H1 (cell line): ENCODE measurements at places on chromosomes 7 and 10. TPM values are rescaled to one million over a fixed set of nuclear protein-coding genes. Genes with fewer than 3 reads are reported as not detected.
A peak's percentile ranks its signal among the peaks of the same experiment; 100 is the strongest.

DNA sequence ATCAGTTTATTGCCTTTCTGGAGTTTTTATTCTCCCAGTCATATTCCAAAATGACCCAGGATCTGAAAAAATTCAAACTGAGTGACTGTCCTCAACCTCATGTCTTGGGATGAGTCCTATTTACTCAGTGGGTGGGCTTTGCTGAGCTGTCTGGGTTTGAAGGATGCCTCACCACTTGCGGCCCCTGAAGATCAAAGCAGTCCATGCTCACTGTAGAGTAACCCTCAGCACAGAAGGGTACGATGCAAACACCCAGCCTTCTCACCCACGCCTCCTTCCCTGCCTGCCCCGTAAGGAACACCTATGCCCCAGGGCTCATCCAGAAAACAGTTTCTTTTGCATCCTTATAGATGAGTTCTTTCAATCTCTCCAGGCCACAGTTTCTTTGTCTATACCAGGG, 42.2 kb upstream of the GRB10 start:
- DNase-seq, result no peak

DNA sequence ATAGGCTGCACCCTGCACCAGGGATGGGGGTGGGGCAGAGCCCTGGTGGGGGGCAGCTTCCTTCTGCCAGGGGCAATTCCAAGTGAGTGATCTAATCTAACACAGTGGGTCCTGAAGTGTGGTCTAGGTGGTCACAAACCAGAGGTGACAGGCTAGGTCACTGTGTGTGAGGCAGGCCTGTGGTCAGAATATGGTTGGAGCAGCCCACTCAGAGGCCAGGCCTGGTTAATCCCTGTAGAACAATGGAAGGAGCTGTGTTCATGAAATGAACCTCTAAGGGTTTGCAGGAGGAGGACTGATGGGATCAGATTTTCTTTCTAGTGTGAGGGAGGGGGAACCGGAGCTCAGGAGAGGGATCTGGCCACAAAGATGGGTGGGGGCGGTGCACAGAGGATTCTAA, 10.0 kb upstream of the TSPAN14 start:
- no peak for DNase-seq

GRCh38 chr7:41992881-41993867, 243.8 kb downstream of the GLI3 start:
- DNase-seq, result no peak

DNA sequence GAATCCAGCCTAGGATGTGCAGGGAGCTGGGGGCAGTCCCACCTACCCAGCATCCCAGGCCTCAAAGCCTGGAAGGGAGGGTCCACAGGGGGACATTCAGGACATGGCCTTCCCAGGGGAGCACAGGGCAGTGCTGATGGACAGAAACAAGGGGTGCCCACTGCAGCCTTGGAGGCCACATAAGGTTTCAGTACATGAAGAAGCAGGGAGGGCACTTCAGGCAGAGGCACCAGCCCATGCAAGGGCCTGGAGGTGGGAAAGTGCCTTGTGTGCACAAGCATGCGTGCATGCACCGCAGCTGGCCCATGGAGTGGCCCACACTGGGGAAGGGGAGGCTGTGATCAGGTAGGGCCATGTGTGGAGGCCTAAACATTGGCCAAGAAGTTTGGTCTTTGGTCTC, 9.1 kb downstream of the C10orf105 start:
- no peak for DNase-seq

- DNase-seq, result no peak
Observed at GRCh38 chr10:60291344-60291930, 98.2 kb downstream of the ANK3 start.

- DNase-seq, result no peak
Observed at GRCh38 chr7:143280566-143280965, 4.2 kb upstream of the TMEM139 start.

Gene GDF10
- total RNA-seq, result 0.19 and 0.25 TPM in 2 replicates

DNA sequence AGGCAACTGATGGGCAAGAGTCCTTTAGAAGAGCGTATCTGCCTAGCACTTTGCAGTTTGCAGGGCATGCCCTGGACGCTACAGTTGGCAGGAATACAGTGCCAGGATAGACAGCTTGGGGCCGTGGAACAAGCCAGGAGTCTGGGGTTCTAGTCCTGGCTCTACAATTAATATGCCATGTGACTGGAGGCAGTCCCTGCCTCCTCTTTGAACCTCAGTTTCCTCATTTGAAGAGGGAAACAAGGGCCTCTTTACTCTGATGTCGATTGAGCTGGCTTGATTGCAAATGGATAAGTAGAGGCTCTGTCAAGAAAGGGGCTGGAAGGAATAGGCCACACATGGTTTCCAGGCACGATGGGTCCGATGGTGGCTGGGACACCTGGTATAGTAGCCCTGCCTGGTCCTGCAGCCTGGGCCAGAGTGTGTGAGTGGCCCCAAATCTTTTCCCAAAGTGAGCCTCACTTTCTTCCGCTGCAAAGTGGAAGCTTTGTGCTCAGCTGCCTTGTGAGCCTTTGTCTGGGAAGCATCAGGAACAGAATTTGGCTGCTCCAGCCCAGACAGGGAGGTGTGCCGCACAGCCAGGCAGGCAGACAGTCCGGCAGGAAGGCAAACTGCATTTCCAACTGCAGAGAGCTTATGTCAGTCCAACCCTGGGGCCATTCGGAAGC, 111.4 kb upstream of the PPIF start:
- no peak for DNase-seq

DNA sequence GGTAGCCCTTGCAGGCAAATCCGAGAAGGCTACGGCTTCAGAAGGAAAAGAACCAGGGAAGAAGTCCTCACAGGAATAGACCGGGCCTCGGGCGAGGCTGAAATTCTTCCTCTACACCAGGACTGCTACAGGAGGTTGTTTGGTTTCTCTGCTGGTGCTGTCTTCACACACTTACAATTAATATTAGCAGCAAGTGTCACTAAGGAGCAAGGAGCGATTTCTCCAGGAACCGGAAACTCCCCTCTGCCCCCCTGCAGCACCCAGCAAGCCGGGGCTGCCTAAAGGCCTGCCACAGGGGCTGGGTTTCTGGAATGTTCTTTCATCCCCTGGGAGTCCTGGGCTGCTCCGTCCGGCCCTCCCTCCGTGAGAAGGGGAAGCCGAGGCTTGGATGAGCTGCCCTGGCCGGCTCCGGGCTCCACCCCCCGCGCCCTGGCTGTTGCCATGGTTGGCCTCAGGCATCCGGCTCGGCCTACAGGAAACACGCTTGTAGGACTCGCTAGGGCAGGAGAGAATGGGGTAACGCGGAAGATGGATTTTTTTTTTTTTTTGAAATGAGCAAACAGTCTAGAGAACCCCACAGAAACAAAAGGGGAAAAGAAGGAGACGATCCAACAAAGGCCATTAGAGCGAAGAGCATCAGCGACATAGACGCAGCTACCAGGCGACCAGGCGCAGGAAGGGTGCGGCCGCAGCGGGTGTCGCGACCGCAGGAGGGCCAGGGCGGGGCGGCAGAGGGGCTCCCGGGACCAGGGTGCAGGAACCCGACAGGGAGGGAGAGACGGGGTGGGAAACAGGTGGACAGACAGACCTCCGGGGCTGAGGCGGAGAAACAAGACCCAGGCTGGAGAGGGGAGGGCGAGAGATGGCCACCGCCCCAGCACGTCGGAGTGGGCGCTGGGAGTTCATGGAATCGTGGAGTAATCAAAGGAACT, 33.0 kb downstream of the EN2 start:
- DNase-seq, result peak; percentile 84

GRCh38 chr10:16393271-16393858, 43.4 kb upstream of the PTER start:
- no peak for DNase-seq

GRCh38 chr10:44279426-44280126, 105.3 kb downstream of the CXCL12 start:
- DNase-seq, result no peak

Gene RAMP3
- total RNA-seq, result 0.88 and 0.92 TPM in 2 replicates

GRCh38 chr7:139422126-139422525, 61.3 kb downstream of the KLRG2 start:
- no peak for DNase-seq

GRCh38 chr10:14244801-14245211, 85.9 kb downstream of the FRMD4A start:
- DNase-seq, result no peak

- DNase-seq, result no peak
Observed at GRCh38 chr10:53463539-53463938, 691.0 kb upstream of the MBL2 start.

Gene ASZ1
- not detected in 2 replicates for total RNA-seq

DNA sequence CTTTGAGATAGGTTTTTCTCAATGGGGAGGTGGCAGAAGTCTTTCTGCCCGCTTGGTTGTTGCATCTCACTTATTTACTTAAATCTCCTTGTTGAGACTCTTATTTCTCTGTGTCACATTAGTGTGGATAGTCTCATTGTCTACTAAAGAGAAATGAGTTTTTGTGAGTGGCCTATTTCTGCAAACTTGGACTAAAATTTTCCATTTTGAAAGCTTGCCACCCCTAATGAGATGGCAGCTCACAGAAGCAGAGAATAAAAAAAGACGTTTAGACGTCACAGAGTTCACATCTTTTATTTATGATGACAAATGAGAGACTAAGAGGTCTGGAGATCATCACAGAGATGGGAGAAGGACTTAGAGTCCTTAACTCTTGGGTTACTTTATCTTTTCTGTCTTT, 262.7 kb upstream of the PHYHIPL start:
- DNase-seq, result no peak

Gene BLVRA
- 32.9 and 37.1 TPM in 2 replicates for total RNA-seq

DNA sequence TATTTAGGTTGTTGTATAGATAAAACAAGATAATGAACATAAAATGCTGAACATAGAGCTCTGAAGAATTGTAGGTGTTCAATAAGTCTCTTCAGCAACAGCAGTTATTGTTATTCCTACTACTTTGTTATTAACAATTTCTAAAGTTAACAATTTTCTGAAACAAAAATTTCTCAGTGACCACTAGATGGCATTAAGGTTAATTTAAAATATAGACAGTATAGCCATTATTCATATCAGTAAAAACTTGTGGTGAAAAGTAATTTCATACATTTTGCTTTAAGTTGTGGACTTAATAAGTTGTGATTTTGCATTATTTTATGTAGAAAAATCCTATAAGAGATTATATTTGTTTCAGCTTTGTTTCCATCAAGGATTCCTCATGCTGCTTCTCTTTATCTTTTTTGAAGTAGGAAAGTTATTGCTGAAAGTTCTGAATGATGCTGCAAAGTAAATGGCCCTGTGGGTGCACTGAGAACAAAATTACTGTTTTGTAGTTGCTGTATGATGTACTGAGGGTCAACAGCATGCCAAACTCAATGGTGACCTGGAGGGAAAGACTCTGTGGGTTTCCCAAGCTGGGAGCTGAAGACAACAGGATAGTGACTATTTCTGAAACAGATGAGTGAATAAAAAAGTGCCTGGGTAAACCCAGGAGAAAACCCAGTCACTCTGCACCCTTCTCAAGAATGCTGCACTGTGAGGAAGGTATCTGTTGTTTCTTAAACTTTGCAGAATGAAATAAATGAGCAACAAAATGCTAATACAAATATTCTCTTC, 253.6 kb downstream of the KIF20B start:
- DNase-seq, result no peak

GRCh38 chr7:35657125-35657524, 37.8 kb downstream of the HERPUD2 start:
- no peak for DNase-seq

DNA sequence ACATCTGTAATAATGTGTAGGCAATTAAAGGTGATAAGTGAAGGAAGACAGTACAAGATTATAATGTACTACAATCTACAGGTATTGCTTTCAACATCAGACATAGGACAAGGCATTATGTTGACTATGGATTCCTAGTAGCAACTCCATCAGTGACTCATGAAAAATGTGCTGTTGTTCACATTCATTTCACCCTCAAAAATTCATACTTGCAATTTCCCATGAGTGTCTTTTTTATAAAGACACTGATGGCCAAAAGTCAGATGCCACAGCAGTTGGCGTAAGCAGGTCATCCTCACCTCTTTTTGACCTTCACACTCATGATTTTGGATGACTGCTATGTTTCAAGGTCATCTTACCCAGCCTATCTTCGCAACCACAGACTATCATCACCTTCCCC, 100.0 kb upstream of the AMPH start:
- DNase-seq, result no peak

DNA sequence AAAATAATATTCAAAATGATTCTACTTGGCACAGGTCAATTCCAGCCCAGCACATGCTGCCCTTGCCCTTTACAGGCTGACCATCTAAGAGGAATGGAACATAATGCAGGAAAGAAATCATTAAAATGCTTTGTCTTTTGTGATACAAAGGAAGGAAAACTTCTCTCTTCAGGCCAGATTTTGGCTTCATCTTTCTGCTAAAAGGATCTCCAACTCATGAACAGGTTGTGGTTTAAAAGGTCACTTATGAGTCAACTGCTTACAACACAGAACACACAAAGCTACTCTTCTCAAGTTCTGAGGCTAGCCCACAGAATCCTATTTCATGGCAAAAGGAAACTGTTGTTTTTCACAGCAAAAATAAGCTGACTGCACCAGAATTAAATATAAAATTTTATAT, 197.1 kb downstream of the DOCK4 start:
- no peak for DNase-seq

DNA sequence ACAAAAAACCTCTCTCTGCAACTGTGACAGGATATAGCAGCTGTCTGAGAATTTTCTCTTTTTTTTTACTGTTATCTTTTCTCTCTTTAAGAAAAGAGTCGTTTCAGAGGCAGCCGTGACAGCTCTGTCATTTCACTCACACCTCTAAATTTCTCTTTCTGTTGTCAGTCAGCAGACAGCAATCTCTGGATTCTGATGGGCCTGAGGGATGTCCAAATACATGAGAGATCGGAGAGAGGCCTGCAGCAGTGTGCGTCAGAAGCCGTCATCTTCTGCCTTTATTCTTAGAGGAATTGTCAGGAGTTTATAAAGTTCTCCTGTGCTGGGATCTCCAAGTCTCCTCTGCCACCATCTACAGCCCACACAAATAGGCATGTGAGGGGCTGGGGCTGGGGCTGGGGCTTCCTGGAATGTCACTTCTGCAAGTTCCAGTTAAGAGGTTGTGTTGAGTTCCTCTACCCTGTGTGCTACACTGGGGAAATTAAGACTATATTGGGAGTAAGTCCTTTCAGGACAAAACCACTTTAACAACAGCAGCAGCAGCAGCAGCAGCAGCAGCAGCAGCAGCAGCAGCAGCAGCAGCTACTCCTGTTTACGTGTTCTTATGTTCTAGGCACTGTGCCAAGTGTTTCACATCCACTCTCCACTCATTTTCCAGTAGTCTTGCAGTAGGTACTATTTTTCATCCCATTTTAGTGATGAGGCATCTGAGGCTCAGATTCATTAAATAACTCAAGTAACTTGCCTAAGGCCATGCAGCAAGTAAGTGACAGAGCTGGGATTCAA, 541.3 kb downstream of the LRMDA start:
- no peak for DNase-seq

DNA sequence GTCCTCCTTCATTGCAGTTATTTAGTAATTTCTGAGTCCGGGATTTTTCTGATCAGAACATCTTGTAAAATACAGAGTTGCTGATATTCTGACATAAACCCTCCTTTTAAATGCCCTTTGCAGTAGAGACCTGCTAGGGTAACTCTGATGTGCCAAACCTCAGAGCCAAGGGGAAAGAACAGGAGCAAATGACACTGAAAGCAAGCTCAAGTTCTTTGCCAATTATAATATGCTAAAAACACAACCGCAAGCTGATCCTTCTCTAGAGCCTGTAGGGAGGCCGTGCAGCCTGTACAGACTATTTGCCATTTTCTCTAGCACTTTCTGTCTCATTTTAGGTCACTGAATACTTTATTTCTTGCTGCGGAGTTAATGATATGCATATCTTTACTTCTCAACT, 240.4 kb downstream of the CAMK1D start:
- DNase-seq, result no peak

Gene C10orf67
- total RNA-seq, result 0.11 TPM in 1 of 2 replicates, not detected in the other
